ENCODE measurements at places on chromosomes 3 and 15.

GRCh38 chr15:77497942-77498361 lies 77.3 kb downstream of the HMG20A start:
- DNase-seq: no peak

GRCh38 chr3:172355836-172356235 lies 92.4 kb downstream of the GHSR start:
- no peak for DNase-seq

GRCh38 chr3:129976286-129976685 lies 1.8 kb downstream of the TRH start:
- no peak for DNase-seq

DNA sequence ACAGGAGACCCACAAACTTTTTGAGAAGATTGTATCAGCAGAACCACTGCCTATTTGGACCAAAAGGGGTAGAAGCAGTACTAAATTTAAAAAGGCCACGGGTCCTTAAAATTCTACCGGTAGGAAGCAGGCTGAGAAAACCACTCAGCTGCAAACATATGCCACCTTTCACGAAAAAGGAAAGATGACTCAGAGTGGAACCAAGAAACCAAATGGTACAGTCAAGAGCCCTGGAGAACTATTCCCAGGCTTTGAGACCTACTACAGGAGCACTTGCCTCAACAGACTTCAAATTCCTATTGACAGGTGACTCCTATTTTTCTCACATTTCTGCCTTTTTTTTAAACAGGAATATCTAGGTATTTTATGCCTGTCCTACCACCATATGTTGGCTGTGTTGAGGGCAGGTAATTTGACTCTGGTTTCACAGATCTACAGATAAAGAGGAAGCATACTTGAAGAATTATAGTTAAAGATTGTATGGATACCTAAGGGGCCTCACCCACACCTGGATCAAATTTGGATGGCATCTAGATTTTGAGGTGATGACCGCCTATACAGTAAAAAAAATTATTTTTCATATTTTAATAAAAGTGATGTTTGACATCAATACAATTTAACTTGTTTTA lies 10.1 kb downstream of the GOLIM4 start:
- no peak for DNase-seq

- DNase-seq: no peak
Measured at GRCh38 chr3:96354742-96355141, 459.7 kb upstream of the EPHA6 start.

Measured in cerebellar nuclear complex (tissue), 1 donor.